ENCODE measurements at places on chromosomes 13 and 19.

- DNase-seq: no peak
Measured at GRCh38 chr13:91050970-91051369, 296.5 kb upstream of the MIR17HG start.

GRCh38 chr19:8459520-8460270 lies 14.9 kb downstream of the HNRNPM start:
- no peak for DNase-seq

- no peak for DNase-seq
Measured at GRCh38 chr19:16036397-16036925, 39.8 kb upstream of the TPM4 start.

DNA sequence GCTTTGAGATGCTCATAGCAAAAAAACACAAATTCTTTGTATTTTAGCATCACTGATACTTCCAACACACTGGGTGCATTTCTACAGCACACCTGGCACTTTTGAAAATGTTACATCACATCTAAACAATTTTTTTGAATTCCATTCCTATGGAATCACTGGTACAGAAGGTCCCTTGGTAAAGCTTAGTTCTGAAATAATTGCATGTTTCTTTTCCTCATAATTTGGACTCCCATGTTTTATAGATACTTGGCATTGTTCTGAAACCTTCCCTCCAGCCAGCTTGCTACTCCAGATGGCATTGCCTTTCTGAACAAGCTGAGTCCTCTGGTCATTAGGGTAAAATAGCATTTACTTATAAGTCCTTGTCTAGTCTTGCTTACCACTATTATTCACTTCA lies 481.3 kb upstream of the GPC6 start:
- no peak for DNase-seq

DNA sequence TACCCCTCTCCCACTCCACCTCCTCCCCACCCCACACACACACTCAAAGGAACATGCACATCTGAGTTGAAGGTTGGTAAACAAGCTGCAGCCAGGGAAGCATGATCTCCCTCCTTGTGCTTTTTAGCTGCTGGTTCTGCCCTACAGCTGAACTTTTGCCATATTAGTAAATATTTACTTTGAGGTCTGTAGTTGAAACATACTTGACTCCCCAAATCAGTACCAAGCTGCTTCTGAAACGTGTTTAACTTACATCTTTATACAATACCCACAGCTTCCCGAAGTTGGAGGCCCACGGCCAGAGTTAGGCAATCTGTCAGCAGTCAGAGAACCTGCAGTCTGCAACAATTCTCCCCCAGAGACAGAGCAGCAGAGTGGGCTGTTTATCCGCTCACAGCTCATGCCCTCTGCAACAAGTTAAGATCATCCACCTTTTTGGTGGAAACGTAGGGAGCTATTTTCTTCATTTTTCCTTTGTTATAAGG lies 1.5 kb upstream of the PCDH20 start:
- DNase-seq: no peak
